ENCODE measurements at places on chromosomes 7 and 10.

DNA sequence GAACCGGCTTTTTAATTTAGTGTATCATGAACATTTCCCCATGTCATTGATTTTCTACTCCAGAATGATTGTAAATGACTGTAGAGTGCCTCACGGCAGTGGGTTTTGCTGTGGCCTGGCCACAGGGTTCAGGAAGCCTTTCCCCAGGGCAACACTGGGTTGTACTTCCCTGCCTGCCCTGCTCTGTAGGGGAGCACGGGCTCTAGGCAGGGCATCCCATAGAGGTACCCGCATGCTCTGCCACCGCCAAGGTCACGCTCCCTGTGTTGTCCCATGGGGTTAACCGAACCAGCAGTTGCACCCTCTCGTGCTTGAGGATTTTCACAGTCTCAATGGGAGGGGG is 63.8 kb downstream of the BPGM start:
- DNase-seq, result no peak

DNA sequence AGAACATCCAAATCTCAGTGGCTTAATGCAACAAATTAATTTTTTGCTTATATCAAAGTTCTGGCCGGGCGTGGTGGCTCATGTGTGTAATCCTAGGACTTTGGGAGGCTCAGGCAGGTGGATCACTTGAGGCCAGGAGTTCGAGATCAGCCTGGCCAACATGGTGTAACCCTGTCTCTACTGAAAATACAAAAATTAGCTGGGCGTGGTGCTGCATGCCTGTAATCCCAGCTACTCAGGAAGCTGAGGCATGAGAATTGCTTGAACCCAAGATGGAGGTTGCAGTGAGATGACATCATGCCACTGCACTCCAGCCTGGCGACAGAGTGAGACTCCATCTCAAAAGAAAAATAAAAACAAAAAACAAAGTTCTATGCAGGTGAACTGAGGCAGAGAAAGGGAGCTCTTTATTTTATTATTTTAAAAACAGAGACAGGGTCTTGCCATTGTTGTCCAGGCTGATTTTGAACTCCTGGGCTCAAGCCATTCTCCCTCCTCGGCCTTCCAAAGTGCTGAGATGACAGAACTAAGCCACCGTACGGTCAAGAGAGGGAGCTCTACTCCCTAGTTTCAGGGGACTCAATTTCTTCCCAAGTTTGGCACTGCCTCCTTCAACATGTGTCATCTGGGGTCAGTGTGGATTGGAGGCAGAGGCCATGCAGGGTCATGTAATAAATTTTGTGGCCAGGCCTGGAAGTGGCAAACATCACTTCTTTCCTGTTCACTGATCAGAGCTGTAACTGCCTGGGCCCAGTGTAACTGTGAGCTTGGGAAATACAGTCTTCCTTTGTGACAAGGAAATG is 2.4 kb downstream of the ADCK2 start:
- DNase-seq, result no peak

DNA sequence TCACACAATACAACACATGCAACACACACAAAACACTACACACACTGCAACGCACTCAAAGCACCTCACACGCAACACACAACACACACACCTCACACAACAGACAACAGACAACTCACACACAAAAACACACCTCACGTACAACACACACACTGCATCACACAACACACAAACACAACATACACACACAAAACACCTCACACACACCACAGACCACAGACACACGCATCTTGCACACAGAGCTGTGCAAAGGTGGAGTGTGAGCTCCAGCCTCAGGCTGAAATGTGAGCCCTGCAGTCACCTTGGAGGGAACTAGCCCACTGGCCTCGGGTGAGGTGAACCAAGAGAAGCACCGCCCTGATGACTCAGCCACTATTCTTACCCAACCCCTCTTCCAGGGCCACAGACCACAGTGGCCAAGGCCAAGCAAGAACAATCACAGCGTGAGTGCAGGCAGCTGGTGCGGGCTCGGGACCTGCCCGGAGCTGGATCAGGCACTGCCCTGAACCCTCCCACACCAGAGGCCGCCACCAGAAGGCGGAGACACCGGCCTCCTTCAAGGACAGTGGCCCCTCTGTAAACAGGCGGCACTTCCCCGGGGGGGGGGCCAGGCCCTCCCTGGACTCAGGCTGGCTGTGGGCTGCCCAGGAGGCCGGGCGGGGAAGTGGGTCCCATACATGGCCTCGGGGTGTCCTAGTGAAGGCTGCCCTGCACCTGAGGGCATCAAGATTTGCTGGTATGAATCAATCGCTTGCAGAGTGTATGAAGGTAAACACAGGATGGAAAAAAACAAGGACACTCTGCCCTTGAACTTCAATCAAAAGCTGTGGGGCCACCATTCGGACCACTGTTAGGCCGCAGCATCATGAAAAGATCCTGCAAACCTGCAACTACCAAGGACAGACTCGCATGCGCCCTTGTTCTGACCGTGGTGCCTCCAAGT is 106.7 kb downstream of the TNS3 start:
- no peak for DNase-seq

DNA sequence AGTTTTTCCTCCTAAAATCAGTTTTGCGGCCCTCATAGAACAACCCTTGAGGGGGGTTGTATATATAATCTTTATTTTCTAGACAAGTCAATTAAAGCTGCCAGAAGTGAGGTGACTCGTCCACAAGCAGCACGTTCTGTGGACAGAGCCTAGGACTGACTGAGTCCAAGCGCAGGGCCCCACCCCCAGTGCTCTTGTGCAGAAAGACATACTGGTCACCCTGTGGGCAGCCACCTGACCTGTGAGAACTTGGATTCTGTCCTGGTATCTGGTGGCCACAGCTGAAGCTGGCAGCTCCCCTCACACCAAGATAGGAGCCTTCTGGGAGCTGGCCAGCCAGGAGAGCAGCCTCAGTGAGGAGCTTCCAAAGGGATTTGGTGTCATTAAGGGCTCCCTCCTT is 89.3 kb downstream of the GRK5 start:
- no peak for DNase-seq

DNA sequence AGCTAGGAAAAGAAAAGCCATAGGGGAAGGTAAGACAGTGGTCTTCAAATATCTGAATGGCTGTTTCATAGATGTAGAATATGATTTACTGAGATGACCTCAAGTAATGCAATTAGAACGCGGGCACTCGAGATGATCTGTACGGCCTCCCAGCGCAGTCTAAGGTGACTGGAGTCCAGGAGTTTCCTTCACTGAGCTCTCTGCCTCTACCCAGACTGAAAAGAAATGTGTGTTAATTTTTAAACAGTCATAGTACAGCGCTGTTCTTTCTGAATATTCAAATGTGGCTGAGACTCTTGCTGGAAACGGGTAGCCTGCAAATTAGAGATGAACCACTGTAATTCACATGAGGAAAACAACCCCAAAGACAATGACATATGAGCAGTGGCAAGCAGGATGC is 562.4 kb upstream of the AUTS2 start:
- DNase-seq, result no peak

DNA sequence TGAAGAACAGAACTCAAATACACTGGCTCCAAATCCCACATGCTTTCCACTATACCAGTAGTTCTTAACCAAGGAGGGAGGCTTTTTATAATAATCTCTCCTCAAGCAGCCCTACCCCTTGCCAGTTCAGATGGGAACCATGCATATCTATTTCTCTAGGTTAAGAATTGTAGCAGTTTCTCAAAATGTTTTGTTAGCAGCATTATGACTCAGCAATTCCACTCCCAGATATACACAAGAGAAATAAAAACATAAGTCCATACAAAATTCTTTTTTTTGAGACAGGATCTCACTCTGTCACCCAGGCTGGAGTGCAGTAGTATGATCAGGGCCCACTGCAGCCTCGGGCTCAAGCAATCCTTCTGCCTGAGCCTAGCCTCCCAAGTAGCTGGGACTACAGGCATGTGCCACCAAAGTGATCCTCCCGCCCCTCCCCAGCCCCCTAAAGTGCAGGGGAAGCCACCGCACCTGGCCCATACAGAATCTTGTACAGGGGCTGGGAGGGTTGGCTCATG is 18.1 kb downstream of the YWHAG start:
- no peak for DNase-seq

GRCh38 chr10:63883861-63884260 is 362.7 kb downstream of the REEP3 start:
- no peak for DNase-seq

DNA sequence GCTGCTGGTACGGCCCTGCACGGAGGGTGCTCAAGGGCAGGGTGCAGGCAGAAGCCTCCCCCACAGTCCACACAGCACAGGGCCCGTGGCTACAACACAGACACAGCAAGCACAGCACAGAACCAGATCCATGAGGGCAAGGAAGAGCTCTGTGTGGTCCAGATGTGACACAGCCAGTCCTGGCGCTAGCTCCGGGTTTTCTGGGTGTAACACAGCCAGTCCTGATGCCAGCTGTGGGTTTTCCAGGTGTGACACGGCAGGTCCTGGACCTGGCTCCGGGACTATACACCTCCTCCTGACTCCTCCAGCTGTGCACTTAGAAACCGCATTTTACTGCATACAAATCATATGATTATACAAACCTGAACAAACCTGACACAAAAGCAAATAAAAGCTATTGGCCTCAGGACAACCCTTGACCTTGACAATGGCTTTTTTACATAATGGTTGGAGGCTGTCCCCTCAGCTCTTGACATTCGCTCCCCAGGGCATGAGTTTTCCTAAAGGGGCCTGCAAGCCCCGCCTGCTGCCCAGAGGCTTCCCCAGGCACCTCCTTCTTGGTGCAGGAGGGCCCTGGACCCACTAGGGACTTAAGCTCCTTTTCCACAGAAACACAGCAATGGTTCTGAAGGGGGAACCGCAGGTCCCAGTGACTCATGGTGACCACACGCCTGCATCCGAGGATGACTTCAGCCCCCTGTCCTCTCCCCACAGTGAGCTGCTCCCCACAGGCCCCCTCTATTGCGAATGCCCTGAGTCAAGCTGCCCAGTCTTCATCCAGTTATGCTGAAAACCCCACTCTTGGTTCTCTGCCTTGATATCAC is 209.6 kb downstream of the PTPRN2 start:
- no peak for DNase-seq

- DNase-seq, result no peak
These were observed 4.7 kb upstream of the NOS3 start for GRCh38 chr7:150986099-150986512.

- DNase-seq, result no peak
These were observed 94.6 kb upstream of the FAM180A start for GRCh38 chr7:135843214-135843613.

GRCh38 chr10:5620223-5620721 is 46.1 kb downstream of the ASB13 start:
- DNase-seq, result no peak

DNA sequence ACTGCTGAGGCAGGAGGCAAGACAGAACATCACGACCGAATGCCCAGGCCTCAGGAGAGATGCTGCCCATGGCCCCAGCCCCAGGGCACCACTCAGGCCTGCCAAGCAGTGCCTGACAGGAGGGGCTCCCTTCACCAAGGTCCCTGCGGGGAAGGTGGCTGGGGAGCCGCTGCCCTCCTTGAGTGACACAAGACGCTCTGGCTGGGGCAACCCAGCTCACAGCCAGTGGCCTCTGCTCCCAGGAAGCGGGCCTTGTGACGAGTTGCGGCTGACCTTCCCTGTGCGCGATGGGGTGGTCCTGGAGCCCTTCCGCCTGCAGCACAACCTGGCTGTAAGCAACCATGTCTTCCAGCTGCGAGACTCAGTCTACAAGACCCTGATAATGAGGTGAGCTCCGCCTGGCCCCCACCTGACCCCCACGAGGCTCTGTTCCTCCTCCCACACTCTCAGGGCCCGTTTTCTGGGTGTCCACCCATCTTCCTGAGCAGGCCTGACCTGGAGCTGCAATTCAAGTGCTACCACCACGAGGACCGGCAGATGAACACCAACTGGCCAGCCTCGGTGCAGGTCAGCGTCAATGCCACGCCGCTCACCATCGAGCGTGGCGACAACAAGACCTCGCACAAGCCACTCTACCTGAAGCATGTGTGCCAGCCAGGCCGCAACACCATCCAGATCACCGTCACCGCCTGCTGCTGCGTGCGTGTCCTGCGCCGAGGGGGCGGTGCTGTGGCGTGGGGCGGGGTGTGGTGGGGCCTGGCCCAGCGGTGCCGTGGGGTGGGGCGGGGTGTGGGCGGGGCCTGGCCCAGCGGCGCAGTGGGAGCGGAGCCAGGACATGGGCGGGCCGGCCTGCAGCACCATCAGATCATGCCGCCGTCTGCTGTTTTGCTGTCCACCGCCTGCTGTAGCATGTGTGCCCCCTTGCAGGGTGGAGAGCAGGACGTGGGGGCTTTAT is 12.8 kb downstream of the ZMIZ2 start:
- no peak for DNase-seq

GRCh38 chr10:121661451-121661851 is 63.2 kb upstream of the FGFR2 start:
- no peak for DNase-seq

- DNase-seq, result no peak
These were observed 93.9 kb downstream of the DNAJB6 start for GRCh38 chr7:157430721-157431120.

DNA sequence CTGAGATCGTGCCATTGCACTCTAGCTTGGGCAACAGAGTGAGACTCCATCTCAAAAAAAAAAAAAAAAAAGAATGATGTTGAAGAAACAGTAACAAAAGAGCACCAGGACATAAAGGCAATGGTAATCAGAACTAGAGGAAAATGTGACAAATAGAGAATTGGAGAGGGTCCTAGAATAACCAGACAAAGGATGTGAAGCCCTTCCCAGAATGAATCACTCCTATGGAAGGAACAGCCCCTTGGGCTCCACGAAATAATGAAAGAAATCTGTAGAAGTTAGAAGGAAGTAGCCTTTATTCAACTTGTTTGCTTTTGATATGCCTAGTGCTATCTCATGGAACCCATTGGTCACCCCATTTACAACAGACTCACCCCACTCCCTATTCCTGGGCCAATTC is 169.2 kb downstream of the SUGCT start:
- DNase-seq, result no peak

- no peak for DNase-seq
These were observed 602.9 kb downstream of the IPMK start for GRCh38 chr10:57664815-57665214.

GRCh38 chr7:79332091-79332490 is 121.4 kb downstream of the MAGI2 start:
- no peak for DNase-seq

- DNase-seq, result no peak
These were observed 127.7 kb downstream of the DIP2C start for GRCh38 chr10:561721-562120.

- peak; percentile 97 for DNase-seq
These were observed 35.6 kb upstream of the SPDYE3 start for GRCh38 chr7:100271716-100272537.

DNA sequence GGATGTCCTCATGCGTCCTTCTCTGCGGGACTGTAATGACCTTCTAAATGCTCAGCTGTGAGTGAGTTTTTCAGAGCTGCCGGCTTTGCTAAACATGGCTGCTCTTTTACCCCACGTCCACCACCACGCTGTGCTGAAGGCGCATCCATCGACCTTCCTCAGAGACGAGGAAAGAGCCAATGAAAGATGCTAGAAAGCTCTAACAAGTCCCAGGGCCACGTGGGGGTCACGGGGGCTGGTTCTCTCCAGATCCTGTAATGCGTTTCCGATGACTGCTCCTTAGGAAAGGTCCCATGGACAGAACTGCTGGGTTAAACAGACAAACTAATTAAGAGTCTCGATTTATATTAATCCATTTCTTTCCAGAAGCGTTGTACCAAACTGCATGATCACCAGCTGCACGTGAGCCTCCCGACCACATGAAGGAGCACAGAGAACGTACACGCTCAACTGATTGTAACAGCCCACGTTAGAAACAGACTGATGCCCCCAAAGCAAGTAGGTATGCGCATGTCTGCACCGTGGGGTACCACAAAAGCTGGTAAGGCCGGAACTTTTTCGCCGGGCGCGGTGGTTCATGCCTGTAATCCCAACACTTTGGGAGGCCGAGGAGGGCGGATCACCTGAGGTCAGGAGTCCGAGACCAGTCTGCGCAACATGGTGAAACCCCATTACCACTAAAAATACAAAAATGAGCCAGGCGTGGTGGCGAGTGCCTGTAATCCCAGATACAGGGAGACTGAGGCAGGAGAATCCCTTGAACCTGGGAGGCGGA is 109.6 kb downstream of the TCERG1L start:
- no peak for DNase-seq

Data from T-helper 2 cell (primary cell).